Activated T-helper 9 cell treated with anti-CD3 and anti-CD28 coated beads, Interleukin-2, amount 50 U/mL, for 16 hours (primary cell): ENCODE measurements at places on chromosomes 7 and 10.

DNA sequence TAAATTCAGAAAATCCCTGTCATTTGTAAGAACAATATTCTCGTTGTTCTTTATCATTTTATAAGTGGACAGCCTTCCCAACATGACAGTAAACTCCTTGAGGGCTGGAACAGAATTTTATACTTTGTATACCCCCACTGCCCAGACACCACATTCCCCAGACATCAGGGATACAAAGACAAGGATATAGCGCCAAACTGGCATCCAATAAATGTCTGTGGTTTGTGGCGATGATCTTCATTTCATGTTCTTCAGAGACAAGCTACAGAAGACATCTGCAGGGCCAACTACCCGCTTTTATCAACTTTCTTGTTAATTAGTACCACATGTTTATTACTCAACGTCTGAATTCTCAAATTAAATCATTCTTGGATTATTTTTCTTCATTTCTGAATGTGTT, 155.9 kb downstream of the ATE1 start:
- no peak for DNase-seq

GRCh38 chr10:132886211-132887099, 55.9 kb downstream of the CFAP46 start:
- no peak for DNase-seq

DNA sequence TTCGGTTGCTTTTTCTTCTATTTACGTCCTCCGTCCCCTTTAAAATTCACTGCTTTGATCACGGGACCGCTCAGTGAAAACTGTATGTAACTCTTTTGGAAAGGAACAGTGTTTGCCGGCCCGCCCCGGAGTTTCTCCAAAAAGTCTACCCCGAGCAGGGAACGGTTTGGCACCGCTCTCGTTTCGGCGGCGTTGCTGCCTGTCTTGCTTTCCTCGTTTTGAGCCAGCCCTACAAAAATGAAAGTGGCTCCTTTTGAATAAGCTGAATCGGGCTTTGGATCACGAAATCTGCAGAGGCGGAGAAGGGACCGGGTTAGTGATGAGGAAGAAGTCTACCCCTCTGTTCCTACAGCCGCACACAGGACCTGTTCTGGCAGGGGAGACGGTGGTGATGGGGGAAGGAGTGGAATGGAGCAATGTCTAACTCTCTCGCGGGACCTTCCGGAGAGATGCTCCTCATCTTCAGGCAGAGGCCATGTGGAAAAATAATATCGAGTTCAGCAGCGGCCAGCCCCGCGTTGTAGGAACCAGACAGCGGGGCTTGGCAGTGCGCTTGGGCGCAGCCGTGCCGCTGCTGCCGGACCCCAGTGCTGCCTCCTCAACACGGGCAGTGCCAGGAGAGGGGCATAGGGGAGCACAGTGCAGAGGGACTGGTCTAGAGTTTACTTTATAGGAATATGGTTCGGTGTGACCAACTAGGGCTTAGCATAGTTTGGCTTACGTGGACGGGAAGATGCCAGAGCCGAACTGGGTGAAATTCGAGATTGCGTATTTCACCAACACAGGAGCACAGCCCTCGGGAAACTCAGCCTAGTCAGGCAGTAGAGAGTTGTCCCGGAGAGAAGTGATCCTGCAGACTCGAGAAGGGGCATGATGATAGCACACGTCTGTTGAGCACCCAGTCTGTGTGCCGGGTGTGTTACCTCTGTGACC, 1.4 kb downstream of the HTRA1 start:
- no peak for DNase-seq

- DNase-seq, result no peak
Measured at GRCh38 chr10:4670737-4671136, 155.3 kb upstream of the AKR1E2 start.

DNA sequence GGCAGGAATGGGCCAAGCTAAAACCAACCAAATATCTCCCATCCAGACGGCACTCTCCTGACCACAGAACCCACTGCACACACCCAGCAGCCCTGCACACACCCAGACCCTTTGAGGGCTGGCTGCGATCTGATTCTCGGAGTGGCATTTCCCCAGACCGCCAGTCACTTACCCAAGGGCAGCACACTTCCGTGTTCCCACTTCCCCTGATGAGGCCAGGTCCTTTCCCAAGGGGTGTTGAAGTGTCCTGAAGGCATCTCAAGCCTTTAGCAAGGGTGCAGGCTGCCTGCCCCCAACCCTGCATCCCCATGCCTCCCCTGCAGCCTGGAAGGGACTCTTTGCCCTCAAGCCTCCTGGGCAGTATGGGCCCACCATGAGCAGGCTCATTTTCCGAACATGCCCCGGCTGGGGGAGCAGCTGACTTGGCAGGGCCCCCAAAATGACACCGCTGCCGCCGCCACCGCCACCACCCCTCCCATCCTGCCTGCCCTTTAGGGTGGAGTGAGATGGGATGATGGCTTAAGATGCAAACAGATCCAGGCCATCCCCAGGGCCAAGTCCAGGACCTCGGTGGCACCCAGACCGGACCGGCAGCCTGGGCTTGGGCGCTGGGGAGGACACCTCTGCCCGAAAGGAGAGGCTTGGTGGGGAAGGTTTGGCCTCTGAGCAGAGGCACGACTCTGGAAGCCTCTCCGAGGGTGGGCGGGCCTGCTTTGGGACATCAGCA, 159.8 kb downstream of the NRF1 start:
- DNase-seq, result no peak

GRCh38 chr10:47348661-47349470, 703 bp downstream of the RBP3 start:
- DNase-seq, result no peak

DNA sequence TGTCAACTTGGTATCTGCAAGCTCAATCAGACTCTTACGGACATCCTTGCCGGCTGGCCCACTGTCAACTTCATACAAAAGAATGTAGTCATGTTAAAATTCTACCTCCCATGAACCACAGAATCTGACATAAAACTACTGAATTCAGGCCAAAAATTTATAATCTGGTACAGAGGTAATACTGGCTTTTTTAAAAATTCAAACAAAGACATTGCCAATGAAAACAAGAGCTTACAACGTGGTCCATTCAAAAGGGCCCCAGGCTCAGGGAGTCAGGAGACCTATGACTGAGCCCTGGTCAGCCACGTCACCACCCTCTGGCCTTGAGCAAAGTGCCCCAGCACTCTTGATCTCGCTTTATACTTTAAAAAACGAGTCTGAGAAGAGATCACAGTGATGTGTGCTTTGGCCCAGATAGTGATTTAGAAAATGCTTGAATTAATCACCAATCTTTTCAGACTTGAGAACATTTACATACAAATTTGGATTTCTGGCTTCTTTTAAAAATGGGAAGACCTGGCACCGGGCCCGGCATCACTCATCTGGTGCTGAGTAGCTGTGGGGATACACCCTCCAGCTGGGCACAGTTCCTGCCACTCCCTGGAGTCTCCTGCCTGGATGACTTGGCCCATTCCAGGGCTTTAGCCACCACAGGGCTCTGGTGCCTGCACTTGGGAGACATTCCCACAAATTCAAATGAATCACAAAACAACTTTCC, 94.1 kb downstream of the PIP4K2A start:
- no peak for DNase-seq

- DNase-seq, result no peak
Measured at GRCh38 chr10:101967119-101967518, 88.9 kb downstream of the ARMH3 start.

DNA sequence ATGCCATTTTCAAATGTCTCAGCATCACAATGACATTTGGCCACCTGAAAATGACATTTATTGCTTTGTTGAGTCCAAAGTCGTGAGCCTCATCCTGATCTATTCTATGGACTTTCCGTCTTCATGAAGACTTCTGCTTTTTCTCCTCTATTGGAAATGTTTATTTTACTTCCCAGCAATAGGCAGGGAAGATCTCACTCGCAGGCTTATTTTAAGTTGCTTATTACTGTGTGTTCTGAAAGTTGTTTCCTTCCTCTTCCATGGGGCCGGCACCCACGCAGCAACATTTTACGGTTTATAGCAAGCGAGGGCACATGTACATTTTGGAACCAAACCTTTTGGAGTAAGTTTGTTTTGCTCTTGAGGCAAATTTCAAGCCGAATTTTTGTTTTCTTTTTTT, 221.0 kb upstream of the KLF6 start:
- no peak for DNase-seq

GRCh38 chr7:20146451-20146850, 70.7 kb downstream of the MACC1 start:
- no peak for DNase-seq

- DNase-seq, result no peak
Measured at GRCh38 chr10:35364808-35365207, 28.5 kb downstream of the CCNY start.

DNA sequence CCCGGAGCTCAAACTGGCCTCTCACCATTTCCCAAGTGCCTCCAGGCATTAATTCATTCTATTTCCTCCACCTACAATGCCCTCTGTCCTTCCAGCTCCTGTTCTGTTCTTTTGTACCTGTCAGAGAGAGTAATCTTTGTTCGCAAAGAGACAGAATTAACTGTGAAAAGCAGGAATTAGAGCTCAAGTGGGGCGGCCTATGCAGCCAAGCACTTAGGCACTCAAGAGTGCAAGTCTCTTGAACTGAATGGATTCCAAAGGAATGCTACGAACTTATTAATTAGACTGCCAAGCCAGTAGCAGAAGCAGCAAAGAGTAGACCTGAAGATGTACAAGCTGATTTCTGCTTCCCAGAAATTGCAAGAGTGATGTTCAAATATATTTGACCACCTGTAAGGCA, 338.3 kb upstream of the AUTS2 start:
- DNase-seq, result no peak

DNA sequence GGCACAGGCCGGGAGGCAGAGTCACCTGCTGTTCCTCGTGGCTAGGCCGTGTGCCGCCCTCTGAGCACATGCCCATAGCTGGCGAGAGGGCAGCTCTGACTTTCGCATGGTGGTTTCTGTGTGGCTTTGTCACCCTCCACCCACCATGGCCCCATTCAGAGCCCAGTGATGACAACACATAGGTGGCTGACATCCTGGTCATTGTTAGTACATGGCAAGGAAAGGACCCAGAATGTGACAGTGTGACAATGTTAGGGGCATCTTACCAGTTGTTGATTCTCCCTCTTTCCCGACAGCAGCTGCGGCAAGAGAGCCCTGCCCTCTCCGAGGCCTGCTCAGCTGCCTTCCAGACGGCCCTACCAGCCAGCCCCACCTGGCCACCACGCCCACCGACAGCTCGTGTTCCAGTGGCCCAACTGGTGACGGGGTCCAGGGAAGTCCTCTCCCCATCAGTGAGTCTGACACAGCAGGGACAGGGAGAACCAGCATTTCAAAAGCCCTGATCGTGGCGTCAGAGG, 52.2 kb downstream of the ZNF467 start:
- no peak for DNase-seq

- no peak for DNase-seq
Measured at GRCh38 chr10:88913788-88914187, 33.7 kb downstream of the STAMBPL1 start.

- DNase-seq, result no peak
Measured at GRCh38 chr10:12455766-12456165, 106.4 kb downstream of the CAMK1D start.

DNA sequence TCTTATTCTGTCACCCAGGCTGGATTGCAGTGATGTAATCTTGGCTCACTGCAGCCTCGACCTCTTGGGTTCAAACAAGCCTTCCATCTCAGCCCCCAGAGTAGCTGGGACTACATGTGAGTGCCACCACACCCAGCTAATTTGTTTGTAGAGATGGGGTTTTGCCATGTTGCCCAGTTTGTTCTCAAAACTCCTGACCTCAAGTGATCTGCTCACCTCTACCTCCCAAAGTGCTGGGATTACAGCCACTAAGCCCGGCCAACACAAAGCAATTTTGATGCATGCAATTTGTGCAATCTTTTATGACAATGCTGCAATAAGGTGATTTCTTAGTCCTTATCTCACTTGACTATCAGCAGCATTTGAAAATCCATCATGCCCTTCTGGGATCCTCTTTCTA, 333.1 kb downstream of the FRMD4A start:
- no peak for DNase-seq

- DNase-seq, result no peak
Measured at GRCh38 chr7:110484356-110484755, 606.6 kb upstream of the LRRN3 start.

GRCh38 chr10:132576671-132577349, 39.2 kb downstream of the INPP5A start:
- no peak for DNase-seq

GRCh38 chr7:20440472-20441105, 109.9 kb downstream of the ITGB8 start:
- DNase-seq, result no peak

- DNase-seq, result no peak
Measured at GRCh38 chr7:41053820-41054219, 649.1 kb downstream of the INHBA start.

DNA sequence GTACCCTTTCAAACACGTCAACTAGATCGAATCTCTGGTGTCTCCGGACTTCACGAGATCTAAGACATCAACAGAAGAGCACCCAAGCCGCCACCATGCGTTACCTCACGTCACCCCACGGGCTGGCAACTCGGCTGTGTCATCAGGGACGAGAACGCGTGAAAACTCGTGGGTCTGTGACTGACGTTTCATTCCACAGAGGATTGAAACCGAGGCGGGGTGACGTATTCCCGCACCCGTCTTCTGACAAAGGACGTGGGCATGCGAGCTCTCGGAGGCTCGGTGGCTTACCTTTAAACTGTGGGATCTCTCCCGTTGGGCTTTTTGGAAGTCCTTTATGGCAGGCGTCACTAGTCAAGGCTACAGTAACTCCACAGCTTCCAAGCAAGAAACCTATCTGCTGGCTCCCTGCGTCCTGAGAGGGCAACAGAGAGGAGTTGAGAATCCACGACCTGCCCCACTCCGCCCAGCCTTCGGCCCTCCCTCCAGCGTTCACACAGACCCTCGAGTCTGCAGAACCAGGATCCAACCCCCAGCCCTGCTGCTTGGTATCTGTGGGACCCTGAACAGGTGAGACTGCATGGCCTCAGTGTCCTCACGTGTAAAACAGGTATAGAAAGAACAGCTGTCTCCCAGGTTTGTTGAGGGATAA, 255.3 kb downstream of the ZMYND11 start:
- no peak for DNase-seq

GRCh38 chr10:90175161-90175681, 473.8 kb downstream of the KIF20B start:
- DNase-seq, result no peak

DNA sequence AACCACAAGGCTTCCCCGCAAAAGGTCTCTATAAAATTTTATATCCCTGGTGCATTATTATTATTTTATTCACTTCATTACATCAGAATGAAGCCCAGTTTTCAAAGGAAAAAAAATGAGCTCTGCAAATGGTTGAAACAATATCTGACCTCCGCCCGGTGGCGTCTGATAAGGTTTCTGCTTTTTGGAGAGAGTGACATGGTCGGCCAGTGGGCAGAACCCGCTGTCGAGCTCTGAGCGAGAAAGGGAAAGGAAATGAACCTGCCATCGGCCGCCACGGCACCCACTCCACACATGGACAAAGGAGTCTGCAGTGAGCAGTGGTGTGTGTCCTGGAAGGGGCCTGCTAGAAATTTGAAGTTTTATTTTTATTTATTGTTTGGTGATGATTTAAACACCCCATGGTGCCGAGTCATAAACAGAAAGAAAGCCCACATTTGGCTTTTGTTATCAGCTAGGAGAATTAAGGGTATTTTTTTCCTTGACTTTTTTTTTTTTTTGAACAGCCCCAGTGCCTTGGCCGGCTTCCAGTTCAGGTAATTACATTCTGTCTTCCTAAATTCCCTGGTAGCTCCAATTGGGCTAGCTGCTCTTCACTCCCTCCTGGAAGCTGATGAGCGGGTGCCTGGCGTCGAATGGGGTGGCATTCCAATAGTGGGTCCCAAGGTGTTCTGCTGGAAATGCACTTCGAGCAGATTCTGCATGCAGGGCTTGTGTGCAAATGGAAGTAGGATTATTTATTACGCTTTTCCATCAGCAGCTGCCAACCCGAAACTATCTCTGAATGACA, 149.4 kb upstream of the MKI67 start:
- no peak for DNase-seq
